Temporal lobe (tissue), 4 donors: ENCODE measurements at places on chromosomes 11 and 22. TPM values are rescaled to one million over a fixed set of nuclear protein-coding genes. Genes with fewer than 3 reads are reported as not detected.

The MS4A7 gene
- 1.7 TPM for total RNA-seq

The CREB3L1 gene
- 1.7 TPM for total RNA-seq

The YPEL4 gene
- total RNA-seq, result 3.7 TPM

The GDPD4 gene
- not detected for total RNA-seq

The FOLR3 gene
- not detected for total RNA-seq

The FOLH1 gene
- total RNA-seq, result 1.7 TPM

The H19 gene
- total RNA-seq, result 6.6 TPM

The TREH gene
- total RNA-seq, result not detected

The DKK3 gene
- 197 TPM for total RNA-seq

The POU2AF2 gene
- not detected for total RNA-seq

The SPA17 gene
- 5.4 TPM for total RNA-seq

The FGF19 gene
- total RNA-seq, result not detected

The SBF2 gene
- total RNA-seq, result 99.8 TPM

The APOBEC3B gene
- not detected for total RNA-seq

The OR6A2 gene
- total RNA-seq, result 0.49 TPM

The BTBD18 gene
- total RNA-seq, result not detected
